HFFc6 (cell line): ENCODE measurements at places on chromosomes 2 and 18. TPM values are rescaled to one million over a fixed set of nuclear protein-coding genes. Genes with fewer than 3 reads are reported as not detected.

Gene POTEC
- not detected in 3 replicates for total RNA-seq

DNA sequence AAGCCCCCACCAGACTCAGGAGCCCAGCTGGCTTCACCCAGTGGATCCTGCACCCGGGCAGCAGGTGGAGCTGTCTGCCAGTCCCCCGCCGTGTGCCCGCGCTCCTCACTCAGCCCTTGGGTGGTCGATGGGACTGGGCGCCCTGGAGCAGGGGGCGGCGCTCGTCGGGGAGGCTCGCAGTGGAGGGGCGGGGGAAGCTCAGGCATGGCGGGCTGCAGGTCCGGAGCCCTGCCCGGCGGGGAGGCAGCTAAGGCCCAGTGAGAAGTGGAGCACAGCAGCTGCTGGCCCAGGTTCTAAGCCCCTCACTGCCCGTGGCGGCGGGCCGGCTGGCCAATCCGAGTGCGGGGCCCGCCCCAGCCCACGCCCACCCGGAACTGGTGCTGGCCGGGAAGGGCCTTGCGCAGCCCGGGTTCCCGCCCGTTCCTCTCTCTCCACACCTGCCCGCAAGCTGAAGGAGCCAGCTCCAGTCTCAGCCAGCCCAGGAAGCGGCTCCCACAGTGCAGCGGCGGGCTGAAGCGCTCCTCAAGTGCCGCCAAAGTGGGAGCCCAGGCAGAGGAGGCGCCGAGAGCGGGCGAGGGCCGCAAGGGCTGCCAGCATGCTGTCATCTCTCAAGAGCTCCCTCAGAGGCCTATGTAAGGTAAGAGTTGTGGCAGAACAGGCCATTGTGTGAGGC lies 1307.8 kb upstream of the TMEFF2 start:
- no peak for DNase-seq

DNA sequence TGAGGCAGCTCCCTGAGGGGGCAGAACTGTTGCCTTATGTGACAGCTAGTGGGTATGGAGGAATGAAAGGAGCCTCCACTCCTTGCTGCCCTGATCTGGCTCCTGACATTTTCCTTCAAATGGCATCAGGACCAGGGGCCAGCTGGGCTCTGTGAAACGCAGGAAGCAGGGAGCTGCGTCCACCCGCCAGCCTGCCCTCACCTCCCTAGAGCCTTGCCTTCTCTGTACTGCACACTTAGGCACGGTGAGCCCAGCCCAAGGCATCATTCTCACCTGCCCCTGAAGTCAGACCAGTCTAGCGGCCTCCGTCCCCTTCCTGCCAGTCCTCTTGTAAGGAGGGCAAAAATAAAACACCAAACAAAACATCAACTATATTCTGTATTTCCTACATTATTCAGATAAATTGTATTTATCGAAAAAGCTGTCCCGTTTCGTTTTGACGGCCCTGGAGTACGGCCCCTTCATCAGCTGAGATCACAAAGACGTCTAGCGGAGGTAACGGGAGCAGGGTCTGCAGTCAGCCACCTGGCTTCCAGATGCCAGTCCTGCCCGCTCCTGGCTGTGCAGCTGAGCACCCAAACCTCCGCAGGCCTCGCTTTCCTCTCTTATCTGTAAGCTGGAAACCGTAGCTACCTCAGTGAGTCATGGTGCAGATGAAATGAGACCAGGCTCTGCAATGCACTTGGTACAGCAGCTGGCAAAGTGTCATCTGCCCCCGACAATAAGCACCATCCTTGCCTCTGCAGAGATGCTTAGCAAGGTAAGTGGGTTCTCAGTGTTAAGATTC lies 6.9 kb upstream of the CTDP1 start:
- DNase-seq: no peak

DNA sequence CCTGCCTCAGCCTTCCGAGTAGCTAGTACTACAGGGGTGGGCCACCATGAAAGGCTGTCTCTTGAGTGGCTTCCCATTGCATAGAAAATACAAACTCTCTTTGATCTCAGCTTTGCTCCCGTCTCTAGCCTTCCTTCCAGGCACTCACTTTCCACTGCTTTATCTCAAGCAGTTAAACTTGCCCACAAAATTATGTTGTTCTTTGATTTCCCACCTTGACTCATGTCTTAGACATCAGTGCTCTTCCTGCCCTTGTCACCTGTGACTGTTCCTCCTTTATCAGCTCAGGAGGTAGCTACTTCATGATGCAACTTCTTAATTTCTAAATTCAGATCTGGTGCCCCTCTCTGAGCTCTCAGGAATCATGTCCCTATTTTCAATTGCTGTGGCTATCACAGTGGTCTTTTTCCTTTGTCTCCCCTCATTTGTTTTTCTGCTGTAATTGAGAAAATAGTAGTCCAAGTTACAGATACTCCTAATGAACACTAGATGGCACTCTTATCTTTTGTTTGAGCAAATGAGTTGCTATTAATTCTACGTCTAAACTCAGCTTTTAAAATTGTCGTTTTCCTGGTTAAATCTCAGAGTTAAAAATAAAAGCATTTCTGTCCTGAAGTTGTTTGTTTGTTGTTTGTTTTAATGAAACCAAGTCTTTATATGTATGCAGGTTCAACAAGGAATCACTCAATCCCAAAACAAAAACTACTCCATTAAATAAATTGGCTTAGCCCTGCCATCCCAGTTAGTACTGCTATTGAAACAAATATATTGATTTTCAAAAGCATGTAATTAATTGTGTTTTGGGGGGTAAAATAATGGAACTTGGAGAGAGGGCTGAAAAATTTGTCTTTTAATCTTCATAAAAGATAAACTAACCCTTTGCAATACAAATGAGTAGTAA lies 46.9 kb upstream of the GREB1L start:
- peak; percentile 28 for DNase-seq

DNA sequence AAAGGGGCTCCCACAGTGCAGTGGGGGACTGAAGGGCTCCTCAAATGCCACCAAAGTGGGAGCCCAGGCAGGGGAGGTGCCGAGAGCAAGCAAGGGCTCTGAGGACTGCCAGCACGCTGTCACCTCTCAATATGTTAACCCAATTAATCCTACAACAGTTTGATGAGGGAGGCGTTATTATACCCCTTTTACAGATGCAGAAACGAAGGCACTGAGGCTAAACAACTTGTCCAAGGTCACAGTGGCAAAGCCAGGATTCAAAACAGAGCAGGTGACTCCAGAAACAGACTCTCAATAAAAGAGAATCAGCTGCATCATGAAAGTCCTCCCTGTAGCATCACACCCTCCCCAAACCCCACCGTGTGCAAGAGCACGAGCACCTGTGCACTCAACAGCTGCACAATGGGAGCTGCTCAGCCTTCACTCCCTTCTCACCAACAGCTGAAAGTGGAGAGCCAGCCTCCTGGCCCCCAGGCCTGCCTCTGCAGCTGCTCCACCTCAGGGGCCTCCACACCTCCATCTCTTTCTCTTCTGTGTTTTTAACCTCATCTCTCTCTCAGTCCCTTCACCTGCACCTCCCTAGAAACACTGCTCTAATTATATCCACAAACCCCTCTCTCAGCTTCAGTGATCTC lies 8.1 kb downstream of the NPC1 start:
- no peak for DNase-seq

GRCh38 chr2:165587335-165587938 lies 117.9 kb downstream of the CSRNP3 start:
- no peak for DNase-seq

Gene CNOT11
- 39.1 to 45.2 TPM (median 39.4 TPM) in 3 replicates for total RNA-seq

Gene PLGLB1
- 0.39 TPM in 1 of 3 replicates, not detected in the others for total RNA-seq

DNA sequence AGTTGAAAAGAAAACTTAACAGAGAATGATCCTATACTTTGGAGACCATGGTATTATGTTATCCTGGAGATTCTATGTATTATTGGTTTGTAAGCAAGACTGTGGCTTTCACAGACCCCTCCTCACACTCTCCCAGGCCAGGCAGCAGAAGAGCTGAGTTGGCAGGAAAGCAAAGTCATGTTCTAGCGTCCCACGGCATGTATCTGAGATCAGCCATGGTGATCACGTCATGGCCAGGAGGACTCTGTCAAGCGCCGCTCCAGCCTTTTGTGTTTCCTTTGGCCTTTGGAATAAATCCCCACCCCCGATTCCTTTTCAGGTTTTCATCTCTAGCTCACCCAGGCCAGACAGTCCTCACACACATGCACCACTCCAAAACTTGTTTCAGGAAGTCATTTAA lies 39.1 kb downstream of the LRRC30 start:
- no peak for DNase-seq

GRCh38 chr18:46625069-46625468 lies 32.0 kb downstream of the LOXHD1 start:
- no peak for DNase-seq

- no peak for DNase-seq
These were observed 51.0 kb downstream of the PRELID3A start for GRCh38 chr18:12458771-12459170.

DNA sequence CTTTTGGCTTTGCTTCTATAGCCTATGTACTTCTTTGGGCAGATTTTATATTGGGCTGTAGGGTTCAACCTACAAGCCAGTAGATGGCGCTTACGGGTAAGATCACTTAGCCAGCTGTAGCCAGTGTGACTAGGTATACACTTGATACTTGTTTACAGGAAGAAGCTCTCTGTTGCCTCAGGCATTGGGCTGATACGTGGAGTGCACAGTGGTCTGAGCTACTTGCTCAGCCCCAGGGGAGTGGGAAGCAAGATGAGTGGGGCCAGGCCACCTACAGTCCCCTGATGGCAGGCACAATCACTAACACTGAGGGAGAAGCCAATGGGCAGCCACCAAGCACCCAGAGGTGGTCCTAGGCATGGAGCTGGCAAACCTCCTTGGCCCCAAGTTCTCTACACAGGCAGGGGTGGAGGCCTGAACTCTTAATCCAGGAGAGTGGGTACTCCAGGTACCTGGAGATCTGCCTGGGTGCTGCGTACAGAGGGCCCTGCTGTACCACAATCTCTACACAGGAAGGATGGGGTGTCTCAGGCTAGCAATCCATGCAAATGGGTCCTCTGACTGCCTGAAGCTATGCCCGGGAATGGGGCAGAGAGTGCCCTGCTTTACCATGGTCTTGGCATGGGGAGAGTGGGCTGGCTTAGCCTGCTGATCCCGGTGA lies 122.2 kb downstream of the NCOA1 start:
- peak; percentile 75 for DNase-seq

GRCh38 chr2:135494503-135494902 lies 36.5 kb downstream of the ZRANB3 start:
- DNase-seq: no peak

- no peak for DNase-seq
These were observed 1386.4 kb upstream of the ZEB2 start for GRCh38 chr2:145906354-145906753.

Gene SPEG
- total RNA-seq: 79.0 to 81.8 TPM (median 80.4 TPM) in 3 replicates

DNA sequence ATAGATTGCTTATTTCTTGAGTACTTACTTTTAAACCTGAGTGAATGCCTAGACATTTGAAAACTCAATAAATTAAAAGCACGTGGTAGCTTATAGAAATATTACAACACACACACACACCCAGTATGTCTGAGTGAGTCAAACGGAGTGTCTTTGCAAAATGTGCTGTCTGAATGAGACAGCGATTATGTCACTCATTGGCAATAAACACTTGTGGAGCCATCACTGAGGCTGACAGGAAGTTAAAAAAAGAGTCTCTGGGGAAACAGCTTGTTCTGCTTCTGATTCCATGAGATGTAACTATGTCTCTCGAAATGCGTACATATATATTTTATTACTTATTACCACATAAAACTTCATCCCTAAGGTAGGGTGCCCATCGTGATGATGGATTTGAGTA lies 22.3 kb upstream of the VPS4B start:
- DNase-seq: peak; percentile 61

DNA sequence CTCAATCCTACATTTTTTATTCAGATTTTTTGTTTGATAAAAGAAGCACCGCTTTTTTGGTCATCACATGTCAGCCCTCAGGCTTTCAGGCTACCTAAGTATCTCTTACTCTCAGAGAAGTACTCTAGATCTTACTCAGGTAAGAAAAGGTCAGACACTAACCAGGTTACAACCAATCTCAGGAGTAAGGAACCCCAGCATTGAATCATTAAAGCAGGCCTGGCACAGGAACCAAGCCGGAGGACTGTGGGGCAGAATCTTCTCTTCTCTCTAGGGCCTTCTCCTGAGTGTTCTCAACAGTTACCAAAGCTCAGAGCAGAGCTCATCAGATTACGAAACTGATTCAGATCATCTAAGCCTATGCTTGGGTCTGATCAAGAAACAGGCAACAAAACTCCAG lies 28.2 kb downstream of the RBMS1 start:
- no peak for DNase-seq

Gene GCG
- total RNA-seq: not detected in 3 replicates

Gene AOX1
- total RNA-seq: 44.5 to 71.7 TPM (median 51.0 TPM) in 3 replicates

Gene CFAP53
- 0.11 TPM in 1 of 3 replicates, not detected in the others for total RNA-seq

DNA sequence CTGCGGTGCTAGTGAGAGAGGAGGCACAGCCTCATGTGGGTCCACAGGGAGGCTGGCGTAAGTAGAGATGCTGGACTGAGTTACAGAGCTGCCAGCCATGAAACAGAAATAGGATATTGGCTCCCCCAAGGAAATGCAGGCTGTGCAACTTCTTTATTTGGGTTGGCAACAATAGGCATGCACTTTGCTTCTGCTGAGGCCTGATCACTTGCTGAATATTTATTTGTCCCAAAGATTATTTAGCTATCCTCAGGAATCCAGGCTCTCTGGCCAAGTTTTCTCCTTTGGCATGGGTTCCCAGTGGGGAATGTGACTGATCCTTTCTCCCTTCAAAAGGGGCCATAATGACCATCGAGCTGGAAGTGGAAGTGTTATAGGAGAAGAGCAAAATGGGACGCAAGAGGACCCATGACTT lies 60.0 kb downstream of the MAPK4 start:
- no peak for DNase-seq

Gene IFT172
- 9.8 to 12.0 TPM (median 11.6 TPM) in 3 replicates for total RNA-seq

Gene CCBE1
- total RNA-seq: 155 to 223 TPM (median 161 TPM) in 3 replicates

Gene IL1F10
- not detected in 3 replicates for total RNA-seq

DNA sequence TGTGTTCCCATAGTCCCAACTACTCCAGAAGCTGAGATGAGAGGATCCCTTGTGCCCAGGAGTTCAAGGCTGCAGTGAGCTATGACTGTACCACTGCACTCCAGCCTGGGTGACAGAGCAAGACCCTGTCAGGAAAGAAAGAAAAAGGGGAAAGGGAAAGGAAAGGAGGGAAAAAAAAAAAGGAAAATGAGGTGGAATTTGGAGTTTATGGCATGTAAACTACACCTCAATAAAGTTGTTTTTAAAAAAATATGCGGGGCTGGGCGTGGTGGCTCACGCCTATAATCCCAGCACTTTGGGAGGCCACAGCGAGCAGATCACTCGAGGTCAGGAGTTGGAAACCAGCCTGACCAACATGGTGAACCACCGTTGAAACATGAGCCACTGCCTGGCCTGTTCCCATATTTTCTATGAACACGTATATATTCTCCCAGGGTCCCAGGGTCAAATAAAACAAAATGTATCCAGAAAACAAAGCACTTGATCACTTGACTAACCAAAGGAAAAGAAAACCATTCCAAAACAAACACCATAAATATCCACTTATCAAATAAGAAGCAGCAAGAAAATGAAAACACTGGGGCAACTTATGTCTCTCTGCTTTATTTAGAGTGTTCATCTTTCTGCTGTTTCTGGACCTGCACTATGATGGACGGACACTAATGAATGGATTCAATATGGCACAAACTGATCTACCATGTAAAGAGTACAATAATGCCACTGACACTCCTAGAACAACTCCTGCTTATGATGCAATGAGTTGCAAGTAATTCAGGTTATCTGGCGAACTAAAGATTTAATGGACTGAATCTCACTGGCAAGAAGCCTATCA lies 56.8 kb downstream of the ASXL2 start:
- no peak for DNase-seq
